ENCODE measurements at places on chromosomes 5 and 9.

- no peak for DNase-seq
These were observed 77.8 kb upstream of the TARS1 start for GRCh38 chr5:33362915-33363314.

DNA sequence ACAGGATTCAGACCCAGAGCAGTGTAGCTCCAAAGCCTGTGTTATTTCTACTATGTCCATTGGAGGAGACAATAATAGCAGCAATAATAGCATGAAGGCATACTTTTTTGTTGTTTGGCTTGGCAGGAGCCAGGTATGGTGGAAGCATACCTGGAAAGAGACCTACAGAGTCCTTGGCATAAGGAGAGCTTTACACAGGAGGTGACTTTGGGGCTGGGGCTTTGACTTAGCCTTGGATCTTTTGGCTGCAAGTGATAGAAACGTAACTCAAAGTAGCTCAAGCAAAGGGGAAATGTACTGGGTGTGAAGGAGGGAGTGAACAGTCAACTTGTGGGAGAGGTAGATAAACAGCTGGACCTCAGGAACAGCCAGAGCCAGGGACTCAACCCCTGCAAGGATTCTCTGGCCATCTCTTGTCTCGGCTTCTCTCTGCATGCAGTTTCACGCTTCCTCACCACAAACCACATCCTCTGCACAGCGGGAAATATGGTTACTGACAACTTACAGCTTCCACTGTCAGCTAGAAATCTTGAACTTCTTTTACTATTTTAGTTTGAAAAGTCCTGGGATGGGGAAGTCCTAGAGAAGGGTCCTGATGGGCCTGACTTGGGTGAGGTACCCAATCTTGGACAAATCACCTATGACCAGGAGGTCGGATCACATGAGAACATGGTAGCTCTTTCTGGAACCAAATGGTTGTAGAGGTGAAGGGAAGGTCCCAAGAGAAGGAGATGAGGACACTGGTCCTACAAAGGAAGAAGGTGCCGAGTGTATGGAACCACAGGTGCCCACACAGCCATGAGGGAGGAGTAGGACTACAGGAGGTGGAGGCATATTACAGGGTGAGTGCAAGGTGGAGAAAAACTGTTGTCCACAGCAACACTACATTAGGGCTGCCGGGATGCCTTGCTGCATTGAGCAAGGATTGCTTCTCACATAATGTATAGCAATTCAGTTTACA lies 47.0 kb upstream of the TGFBR1 start:
- peak; percentile 55 for DNase-seq

DNA sequence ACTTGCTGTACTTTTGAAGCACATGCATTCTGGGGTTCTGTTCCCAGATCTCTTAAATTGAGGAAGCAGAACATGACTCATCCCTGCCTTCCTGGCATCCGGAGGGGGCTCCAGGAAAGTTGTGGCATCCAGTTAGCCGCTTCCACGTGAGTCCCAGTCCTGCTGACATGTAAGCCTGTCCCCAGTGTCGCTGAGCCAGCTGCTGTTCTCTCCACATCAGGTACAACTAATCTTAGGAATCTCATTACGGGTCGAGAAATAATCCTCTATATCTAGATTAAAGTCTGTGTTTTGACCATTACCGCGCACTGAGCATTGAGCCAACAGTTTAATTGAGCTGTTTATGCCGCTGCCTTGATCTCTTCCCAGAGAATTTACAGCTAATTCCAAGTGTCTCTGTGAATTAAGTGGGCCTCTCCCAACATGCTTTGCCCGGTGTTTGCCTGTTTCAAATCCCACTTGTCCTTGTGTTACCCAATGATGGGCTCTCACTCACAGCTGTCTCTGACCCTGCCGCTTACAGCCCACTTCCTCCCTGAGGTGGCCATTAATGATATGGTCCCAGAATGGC lies 10.5 kb upstream of the SHB start:
- peak; percentile 14 for DNase-seq

DNA sequence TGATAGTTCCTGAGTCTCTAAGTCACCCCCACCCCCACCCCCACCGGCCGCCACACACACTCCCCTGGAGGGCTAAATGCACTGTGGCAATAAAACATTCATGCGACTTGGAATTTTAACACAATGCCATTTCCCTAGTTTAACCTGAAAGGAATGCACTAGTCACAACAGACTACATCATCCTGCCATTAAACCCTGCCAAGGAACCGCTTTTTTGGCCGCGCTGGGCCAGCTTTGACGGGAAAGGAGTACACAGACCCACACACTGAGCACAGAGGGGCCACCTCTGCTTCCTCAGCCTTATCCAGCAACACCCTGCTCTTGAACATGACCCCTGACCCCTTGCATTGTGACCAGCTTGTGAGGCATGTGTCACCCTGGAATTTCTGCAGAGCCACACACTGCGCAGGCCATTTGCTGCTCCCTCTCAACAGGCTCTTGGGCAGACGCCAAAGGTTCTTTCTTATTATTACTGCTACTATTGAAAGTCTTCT lies 165.3 kb downstream of the BNC2 start:
- no peak for DNase-seq

DNA sequence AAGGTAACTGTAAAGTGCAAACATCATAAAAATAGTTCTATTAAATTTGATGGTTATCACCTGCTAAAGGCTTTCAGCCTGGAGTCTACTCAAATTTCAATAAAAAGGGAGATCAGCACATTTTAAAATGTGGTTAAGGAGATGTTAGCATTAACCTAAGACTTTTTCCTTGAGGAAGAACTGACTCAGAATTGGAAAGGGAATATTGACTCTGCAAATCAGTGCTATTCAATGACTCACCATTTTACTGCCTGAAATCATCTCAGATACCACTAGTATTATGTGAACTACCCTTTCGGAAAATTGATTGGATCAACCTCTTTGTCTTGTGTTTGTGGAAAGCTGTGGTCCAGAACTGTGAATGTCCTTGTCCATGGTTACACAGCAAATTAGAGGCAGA lies 113.3 kb downstream of the ADRB2 start:
- DNase-seq, result no peak

- DNase-seq, result no peak
These were observed 89.4 kb upstream of the CD180 start for GRCh38 chr5:67286006-67286405.

GRCh38 chr5:6950250-6950649 lies 237.0 kb downstream of the TENT4A start:
- DNase-seq, result no peak

- no peak for DNase-seq
These were observed 16.8 kb upstream of the DAB2IP start for GRCh38 chr9:121634329-121635261.

GRCh38 chr5:92380069-92380770 lies 997.1 kb upstream of the ARRDC3 start:
- DNase-seq, result no peak

- DNase-seq, result no peak
These were observed 146.0 kb upstream of the PPP1R2B start for GRCh38 chr5:156704139-156704538.

DNA sequence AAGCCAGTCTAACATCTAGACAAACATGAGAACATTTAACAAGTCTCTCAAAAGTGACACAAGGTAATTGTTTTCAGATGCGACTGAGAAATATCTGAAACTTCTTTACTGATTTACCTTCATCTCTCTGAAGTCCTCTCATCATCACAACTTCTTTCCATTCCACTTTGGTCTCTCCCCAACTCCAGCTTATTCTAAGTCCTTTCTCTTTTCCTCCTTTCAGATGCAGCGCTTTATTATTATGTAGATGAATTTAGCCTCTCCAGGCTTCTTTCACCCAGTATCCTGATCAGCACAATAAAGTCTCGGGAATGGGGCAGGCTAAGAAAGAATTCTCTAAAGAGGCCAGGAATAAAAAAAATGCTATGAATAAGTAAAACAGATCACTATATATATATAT lies 128.0 kb downstream of the KCTD16 start:
- no peak for DNase-seq

- DNase-seq, result no peak
These were observed at the start of gene PCDHGA2 for GRCh38 chr5:141338538-141339306. PCDHGA2 (plus strand) TSS chr5:141338760.

DNA sequence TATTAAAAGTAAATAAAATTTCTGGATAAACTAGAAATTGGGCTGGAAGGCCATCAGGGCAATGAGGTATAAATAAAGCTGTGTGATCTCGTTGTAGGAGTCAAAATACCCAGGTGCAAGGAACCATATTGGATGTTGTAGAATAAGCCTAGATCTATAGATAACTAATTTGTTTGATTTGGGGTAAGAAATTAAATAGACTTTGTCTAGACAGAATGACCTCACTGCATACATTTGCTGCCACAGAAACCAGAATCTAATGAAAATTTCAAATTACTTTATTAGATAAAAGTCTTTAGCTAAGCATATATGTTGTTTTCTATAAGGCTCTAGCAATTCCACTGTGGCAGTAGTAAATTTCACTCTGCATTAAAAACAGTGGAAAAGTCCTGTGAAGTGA lies 225.2 kb upstream of the ITGA1 start:
- no peak for DNase-seq

GRCh38 chr5:143338658-143339366 lies 64.7 kb downstream of the NR3C1 start:
- no peak for DNase-seq

GRCh38 chr5:31908396-31908795 lies 265.7 kb downstream of the GOLPH3 start:
- no peak for DNase-seq

DNA sequence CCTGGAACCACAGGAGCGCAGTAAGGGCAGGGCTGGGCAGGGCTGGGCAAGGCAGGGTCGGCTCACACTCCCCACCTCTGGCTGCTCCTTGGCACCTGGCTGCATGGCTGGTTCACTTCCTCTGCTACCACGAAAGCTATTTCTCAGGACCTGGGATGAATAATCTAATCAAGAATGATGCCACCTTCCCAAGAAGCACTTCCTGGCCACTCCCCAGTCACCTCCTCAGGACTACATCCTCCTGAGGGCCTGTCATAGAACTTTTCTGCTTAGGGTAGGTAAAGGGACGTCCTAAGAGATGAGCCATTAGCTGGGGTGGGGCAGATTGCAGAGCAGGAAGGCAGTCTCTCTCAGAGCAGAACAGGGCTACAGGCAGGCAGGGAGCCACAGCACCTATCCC lies 288.2 kb upstream of the MAP3K1 start:
- DNase-seq, result no peak

DNA sequence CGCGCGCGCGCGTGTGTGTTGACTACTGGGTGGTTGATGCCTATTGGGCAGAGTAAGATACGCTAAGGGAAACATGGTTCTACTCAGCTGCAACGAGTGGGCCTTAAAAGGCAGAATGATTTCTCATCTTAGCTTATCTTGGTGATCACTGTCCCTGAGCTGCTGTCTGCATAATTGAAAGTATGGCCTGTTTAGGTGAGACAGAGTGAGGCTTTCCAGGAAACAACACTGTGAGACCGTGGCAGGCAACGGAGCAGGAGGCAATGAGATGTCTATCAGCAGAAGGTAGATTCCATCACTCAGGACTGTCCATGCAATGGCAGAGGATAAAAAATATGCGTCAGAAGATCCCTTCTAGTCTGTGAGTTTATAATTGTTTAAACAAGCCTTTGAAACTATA lies 277.2 kb downstream of the TRIM32 start:
- no peak for DNase-seq

GRCh38 chr9:76649894-76650293 lies 114.3 kb upstream of the PCA3 start:
- DNase-seq, result no peak

GRCh38 chr9:1554081-1555035 lies 460.8 kb upstream of the SMARCA2 start:
- DNase-seq, result no peak

GRCh38 chr5:160769301-160769700 lies 82.7 kb downstream of the ATP10B start:
- no peak for DNase-seq

DNA sequence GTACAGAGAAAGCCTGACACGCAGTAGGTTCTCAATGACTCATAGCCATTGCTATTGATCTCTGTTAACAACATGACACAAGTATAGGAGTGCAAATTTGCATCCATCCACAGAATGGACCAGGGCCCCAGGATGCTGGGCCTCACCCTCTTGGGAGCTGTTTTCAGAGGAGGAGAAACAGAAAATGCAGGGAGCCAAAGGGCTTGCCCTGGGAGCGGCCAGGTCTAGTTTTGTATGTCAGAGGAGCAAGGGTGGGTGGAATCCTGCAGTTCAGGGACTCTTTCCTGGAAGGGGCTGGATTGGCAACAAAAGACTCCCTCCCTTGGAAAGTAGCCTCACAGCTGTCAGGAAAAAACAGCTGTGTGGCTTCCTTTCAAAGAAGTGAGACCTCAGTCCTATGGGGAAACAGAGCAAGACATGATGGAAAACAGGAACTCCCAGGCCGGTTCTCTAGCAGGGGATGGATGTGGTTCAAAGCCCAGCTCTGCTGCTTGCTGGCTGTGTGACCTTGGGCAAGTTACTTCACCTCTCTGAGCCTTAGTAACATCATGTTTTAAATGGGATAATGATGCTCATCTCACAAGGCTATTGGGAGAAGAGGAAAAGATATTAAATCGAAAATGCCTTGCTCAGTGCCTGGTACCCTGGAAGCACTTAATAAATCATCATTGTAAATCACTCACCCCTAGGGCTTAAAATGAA lies 50.5 kb upstream of the SH3PXD2B start:
- no peak for DNase-seq

DNA sequence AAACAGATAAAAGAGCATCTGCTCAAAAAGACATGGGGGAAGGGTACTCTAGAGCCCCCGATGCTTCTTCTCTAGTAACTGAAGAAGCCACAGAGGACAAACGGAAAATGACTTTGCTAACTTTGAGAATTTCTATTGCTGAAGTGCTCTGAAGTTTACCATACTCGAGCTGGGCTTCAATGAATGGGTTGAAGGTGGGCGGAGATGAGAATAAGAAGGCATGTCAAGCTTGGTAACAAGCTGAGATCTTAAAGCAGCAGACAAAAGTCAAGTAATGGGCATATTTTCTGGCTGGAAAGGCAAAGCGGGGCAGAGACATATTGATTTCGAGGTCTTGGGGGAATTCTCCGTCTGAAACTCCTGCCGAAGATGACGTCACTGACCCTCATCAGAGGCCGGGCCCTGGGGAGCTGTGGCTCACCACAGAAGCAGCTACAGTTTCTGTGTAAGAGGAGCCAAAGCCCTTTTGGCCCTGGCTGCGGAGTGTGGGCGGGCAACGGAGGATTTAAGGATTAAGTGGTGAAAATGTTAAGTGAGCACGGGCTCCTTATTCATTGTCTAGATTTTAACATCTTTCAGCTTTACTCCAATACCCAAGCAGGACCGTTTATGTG lies 115.8 kb upstream of the SLIT3 start:
- DNase-seq, result no peak

Measured in CD4-positive, alpha-beta T cell treated with Interferon gamma for 1 hour (primary cell).